Cardiac fibroblast (primary cell): ENCODE measurements at places on chromosomes 4 and X.

GRCh38 chr4:40254608-40255392, 58.0 kb downstream of the RHOH start:
- DNase-seq = peak; percentile 46

GRCh38 chrX:18548996-18549395, 122.9 kb downstream of the RS1 start:
- DNase-seq = no peak

DNA sequence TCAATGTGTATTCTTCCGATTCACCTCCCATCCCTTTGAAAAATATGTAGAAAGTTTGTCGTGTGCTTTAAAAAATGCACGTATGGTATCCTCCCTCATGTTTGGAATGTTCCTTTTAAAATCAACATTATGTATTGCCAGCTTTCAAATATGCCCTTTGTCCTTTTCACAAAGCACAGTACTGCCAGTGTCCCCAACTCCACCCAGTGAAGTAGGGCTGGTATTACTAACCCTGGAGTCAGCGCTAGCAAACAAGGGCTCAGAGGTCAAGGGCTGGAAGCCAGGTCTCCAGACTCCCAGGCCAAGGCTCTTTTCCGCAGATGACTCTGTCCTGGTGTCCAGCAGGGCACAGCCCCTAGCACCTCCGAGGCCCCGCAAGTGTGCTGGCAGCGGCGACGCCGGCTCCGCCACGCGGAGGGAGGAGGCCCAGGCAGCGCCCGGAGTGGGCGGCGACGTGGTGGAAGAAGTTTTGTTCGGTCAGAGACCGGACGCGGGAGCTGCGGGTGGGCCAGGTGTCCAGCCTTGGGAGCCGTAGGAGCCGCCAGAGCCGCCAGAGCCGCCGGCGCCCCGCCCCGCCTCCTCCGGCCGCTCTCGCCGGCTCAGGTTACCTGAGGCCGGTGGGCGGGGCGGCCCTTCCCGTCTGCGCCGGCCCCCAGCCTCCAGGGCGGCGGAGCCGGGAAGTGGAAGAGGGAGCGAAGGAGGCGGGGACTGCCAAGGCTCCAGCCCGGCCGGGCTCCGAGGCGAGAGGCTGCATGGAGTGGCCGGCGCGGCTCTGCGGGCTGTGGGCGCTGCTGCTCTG, at the start of gene IL13RA1:
IL13RA1 (plus strand) TSS at position 720 of the 799 bp plus-strand sequence; CDS start at position 753, 33 bp downstream.
- DNase-seq = peak; percentile 72

DNA sequence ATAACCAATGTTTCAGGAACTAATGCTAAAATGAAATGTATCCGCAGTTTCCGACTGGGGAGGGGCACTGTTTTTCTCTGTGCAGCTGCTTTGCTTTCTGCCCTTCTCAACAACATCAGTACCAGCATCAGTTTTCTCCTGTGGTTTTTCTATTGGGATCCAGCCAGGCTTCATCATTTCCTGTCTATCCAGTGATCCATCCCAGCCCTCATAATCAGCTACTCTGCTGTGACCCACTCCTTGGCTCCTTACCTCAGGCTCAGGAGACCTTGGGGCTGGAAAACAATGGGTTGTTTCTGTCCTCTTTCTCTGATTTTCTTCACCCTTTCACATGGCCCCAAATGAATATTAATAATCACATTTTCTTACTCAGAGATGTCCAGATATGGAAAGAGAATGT, 222.2 kb upstream of the DKK2 start:
- DNase-seq = peak; percentile 66

DNA sequence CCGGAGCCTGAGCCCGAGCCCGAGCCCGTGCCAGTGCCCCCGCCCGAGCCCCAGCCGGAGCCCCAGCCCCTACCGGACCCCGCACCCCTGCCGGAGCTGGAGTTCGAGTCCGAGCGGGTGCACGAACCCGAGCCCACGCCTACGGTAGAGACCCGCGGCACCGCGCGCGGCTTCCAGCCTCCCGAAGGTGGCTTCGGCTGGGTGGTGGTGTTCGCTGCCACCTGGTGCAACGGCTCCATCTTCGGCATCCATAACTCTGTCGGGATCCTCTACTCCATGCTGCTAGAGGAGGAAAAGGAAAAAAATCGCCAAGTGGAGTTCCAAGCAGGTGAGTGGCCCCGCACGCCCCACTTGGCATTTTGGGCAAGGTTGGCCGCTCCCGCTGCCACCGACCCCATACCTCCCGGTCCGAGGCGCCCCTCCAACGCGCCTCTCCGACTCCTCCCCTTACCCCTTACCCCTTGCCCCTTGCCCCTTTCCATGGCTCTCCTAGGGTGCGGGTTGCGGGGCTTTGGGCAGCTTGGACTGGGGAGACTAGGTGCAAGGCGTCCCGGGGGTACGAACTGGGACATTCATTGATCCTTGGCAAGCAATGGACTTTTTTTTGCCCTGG, 553 bp downstream of the SLC16A2 start:
- DNase-seq = peak; percentile 0

GRCh38 chr4:183852910-183853547, 52.1 kb upstream of the STOX2 start:
- no peak for DNase-seq

- DNase-seq = no peak
Observed at GRCh38 chrX:112874614-112875013, 34.0 kb upstream of the AMOT start.

- no peak for DNase-seq
Observed at GRCh38 chr4:28744066-28744465, 1883.4 kb downstream of the STIM2 start.

- no peak for DNase-seq
Observed at GRCh38 chrX:5898463-5898862, 330.2 kb downstream of the NLGN4X start.

DNA sequence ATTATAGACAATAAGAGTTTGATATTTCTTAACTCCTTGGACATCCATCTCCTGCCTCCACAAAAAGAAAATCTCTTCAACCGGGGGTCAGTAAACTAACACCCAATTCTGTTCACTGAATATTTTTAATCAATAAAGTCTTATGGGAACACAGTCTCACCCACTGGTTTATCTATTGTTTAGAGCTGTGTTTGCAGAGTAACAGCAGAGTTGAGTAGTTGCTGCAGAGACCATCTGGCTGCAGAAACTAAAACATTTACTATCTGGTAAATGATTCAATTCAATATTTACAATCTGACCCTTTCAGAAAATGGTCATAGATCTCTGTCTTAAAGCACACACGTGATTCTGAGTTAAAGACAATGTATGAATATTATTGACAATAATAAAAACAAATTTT, 94.0 kb downstream of the TMA16 start:
- DNase-seq = no peak

GRCh38 chr4:119788349-119789266, 160.0 kb upstream of the PDE5A start:
- no peak for DNase-seq

DNA sequence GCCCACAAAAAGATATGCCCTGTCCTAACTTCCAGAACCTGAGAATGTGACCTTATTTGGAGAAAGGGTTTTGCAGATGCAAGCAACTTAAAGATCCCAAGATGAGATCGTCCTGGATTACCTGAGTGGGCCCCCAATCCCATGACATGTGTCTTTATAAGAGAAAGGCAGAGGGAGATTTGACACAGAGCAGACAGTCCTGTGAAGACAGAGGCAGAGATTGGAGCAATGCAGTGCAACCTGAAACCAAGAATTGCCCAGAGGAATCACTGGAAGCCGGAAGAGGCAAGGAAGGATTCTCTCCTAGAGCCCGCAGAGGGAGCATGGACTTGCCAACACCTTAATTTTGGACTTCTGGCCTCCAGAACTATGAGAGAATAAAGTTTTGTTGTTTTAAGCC, 171.5 kb downstream of the SMIM20 start:
- no peak for DNase-seq

DNA sequence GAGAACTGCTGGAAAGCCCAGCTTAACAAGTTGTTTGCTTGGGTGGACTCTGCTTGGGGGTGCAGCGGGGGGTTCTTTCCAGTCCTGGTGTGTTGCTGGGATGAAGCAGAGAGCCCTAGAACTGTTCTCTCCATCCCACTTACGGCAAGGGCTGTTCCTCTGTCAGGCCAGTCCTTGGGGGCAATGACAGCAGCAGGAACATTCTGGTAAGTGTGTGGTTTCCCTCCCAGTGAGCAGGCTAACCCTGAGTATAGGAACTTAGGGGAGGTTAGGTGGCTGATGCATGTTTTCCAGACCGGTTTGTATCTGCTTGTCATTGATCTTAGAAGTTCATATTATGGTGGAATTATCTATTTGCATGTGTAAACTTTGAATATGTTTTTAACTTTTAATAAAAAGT, 46.9 kb upstream of the TLR2 start:
- no peak for DNase-seq

- DNase-seq = no peak
Observed at GRCh38 chrX:151505796-151506195, 57.7 kb upstream of the PASD1 start.

DNA sequence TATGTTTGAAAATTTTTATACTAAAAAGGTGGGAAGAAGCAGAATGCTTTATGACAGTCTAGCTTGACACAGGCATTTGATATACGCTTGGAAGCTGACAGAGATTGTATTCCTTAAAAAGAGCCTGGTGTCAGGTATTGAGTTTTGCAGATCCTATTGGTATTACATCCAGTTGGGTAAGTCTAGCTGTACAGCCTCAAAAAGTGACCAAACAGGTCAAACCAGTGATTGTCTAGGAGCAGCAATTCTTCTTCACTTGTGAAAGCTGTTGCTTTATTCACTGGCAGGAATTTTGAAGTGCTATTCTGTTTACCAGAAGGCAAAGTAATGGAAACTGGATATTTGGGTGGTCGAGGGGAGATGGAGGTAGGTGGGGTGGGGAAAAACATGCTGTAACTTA, 77.5 kb downstream of the UCHL1 start:
- DNase-seq = no peak

DNA sequence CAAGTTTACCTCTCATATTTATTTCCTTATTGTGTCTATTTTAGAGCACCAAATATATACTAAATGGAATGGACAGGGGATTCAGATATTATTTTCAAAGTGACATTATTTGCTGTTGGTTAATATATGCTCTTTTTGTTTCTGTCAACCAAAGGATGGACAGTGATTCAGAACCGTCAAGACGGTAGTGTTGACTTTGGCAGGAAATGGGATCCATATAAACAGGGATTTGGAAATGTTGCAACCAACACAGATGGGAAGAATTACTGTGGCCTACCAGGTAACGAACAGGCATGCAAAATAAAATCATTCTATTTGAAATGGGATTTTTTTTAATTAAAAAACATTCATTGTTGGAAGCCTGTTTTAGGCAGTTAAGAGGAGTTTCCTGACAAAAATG, 6.2 kb downstream of the FGB start:
- peak; percentile 44 for DNase-seq

DNA sequence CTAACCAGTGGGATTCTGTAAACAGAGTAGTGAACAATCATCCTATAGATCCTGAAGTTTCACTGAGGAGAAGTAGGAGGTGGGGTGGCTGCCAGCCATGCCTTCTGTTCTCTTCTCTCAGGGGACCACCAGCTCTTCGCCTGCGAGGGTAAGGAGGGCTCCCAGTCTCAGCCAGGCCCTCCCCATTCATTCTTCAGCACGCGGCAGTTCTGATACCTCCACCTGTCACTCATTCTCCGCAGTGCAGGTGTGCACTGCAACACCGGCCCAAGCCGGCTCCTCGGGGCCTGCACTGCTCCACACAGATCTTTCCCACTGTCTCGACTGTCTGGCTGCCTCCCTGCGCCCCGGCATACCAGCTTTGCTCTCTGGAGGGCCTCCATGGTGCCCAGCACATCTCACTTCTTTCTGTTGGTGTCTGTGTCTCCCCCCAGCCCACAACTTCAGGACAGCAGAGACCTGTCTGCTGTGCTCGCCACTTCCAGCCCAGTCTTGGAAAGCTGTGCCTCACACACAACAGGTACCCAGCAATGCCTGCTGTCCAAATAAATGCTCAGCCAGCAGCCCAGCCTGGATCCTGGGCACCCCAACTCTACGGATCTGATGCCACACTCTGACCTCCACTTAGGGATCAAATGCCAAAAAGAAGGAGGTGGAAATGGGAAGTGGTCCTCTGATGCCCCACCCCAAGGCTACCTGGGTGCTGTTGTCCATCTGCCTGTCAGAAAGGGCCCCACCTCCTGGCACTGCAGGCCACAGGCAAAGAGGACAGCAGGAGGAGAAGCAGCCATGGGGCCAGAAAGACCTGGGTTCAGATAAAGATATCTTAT, 29.0 kb downstream of the ACOX3 start:
- DNase-seq = no peak

DNA sequence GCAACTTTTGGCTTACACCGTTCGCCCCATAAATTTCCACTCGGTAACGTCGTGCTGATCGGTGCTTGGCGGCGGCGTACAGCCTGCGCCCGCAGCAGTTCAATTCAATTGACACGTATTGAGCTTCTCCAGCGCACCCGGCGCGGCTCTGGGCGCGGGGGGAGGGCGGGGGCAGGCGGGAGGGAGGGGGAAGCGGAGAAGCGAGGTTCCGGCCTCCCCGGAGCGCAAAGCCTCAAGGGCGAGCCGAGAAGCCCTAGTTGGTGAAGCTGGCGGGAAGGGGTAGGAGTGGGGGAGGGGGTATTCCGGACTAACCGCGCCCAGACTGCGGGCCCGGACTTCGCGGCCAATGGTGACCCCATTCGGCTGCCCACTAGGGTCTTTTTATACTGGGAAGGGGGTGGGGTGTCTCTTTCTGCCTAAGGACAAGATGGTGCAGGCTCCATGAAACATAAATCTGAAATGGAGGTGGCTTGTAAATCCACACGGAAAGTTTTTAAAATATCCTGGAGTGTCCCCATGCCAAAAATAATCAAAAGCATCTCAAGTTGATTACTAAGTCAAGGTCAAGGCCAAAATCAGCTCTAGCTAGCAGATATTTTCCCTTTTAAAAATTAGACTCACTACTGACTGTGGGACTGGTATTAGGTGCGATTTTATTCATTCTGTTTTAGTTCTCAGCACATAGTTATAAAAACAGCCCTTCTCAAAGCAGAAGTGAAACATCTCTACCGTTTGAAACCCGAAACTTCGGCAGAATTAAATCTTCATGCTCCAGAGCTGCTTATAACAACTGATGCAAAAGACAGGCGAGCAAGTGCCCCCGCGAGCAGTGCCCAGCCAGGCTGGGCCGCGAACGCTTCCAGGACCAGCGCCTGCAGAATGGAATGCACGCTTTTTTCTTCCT, 1.5 kb upstream of the BCOR start:
- DNase-seq = peak; percentile 23

GRCh38 chr4:113179996-113180395, 130.5 kb downstream of the ANK2 start:
- DNase-seq = peak; percentile 47

DNA sequence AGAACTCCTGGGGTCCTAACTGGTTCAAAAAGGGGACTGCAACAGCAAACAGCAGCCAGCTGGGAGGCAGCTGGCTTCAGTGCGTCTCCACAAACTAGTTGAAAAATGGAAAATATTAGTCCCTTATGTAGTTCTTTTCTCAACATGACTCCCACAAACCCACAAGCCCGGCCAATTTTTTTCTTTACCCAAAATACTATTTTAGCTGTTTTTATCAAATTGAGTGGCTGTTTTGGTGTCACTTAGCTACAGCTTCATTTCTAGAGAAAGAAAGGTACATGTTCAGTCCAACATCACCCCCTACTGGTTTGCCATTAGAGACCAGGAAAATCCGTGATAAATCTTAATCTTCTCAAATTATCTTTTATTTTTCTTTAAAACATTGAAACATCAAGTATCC, 97.2 kb downstream of the GUCY2F start:
- DNase-seq = peak; percentile 47
